ENCODE measurements at places on chromosomes 12 and 14.

DNA sequence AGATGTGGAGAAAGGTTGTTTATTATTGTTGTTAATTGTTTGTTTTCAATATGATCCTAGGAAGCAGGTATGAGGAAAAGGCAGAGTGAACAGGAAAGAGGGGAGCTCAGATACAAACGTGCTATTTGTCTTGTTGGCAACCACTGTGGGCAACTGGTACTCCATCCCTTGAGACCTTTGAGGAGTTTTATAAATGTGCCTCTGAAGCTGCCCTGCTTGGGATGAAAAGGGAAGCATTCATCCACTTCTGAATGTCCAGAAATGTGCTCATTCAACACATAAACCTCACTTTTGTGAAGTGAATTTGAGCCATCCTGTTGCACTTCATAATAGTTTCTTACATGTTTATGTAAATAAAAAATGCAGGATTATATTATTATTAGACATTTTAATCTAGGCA, 164.3 kb upstream of the PDZRN4 start:
- DNase-seq, result no peak

DNA sequence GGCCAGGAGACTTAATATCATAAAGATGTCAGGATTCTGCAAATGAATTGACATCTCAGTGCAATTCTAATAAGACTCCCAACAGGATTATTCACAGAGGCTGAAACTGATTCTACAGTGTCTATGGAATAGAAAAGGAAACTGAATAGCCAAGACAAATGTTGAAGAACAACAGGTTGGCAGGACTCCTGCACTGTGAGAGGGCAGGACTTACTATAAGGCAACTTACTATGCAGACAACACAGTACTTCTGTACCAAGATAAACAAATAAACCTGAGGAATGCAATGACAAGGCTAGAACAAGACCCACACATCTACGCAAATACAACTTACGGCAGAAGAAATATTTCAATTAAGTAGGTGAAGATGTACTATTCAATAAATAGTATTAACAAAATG, 132.2 kb upstream of the FKBP4 start:
- no peak for DNase-seq

DNA sequence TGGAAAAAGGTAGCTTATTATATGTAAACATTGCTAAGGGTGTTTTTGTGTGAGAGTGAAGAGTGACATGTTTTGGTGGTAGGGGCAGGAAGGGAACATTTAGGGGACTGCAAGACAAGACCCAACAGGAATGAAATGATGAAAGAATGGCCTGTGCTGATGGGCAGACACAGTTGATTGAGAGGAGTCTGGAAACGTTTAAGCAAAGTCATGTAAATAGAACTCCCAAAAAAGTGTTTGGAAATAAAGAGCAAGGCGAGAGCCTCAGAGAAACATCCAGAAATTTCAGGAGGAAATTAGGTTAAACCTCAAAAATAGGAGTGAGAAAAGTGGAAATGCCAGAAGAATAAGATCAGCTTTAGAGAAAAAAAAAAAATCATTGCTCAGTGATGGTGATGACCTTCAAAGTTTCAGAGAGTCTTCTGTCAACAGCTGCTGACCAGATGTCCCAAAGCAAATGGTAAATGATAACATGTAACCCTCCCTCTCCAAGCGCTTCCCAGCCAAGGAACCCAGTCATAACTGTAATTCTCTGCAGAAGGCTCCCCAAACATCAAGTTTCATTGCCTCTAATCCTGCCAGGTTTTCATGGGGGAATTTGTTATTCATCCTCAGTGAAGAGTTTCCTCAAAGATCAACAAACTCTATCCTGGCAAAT, 223.2 kb upstream of the FAR2 start:
- DNase-seq, result no peak

- no peak for DNase-seq
Observed at GRCh38 chr14:25501749-25502148, 451.8 kb upstream of the STXBP6 start.

DNA sequence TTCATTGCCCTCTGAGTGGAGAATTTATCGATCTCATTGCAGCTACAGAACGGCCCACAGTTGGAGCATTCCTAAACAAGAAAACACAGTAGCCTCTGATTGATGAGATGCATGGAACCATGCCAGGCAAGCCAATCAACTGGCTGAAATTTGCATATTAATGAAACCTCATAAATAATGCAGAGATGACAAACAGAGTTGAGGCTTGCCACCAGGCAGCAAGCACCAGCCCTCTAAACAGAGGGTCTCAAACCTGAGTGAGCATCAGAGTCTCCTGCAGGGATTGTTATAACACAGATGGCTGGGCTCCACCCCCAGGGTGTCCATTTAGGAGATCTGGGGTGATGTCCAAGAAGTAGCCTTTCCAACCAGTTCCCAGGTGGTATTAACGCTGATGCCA, 60.9 kb upstream of the CMKLR1 start:
- DNase-seq, result no peak

- no peak for DNase-seq
Observed at GRCh38 chr14:64681796-64682710, 22.2 kb upstream of the PLEKHG3 start.
